Brain microvascular endothelial cell (primary cell): ENCODE measurements at places on chromosomes 13 and 19.

DNA sequence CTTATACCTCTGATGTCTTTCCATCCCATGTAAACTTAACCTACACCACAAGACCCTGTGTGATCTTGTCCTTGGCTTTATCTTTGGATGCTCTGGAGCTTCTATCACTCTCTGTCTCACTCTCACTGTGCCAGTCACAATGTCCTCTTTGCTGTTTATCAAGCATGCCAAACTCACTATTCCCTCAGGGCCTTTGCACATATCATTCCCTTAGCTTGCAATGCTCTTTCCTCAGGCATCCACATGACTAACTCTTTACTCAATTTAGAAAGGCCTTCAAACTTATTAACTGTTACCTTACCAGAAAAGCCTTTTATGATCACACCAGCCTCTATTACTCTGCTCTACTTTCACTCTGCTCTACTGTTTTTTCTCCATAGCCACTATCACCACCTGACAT, 354.1 kb downstream of the RFC3 start:
- DNase-seq, result no peak

DNA sequence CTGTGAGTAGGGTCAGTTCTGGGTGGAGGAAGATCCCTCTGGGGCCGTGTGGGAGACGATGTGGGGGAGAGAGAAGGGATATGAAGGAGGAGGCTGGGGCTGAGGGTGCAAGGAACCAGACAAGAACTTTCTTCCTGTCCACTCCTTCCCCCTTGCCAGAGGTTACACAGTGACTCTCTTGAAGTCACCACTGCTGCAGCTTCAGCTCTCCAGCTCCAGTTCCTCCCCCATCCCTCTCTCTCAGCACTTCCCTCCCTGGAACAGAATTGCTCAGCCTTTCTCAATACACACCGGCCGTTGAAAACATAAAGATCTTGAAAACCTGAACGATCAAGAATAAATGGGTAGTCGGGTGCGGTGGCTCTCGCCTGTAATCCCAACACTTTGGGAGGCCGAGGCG, 5.1 kb downstream of the ZSWIM9 start:
- DNase-seq, result no peak

GRCh38 chr19:18282021-18282787, 782 bp upstream of the JUND start:
- no peak for DNase-seq

DNA sequence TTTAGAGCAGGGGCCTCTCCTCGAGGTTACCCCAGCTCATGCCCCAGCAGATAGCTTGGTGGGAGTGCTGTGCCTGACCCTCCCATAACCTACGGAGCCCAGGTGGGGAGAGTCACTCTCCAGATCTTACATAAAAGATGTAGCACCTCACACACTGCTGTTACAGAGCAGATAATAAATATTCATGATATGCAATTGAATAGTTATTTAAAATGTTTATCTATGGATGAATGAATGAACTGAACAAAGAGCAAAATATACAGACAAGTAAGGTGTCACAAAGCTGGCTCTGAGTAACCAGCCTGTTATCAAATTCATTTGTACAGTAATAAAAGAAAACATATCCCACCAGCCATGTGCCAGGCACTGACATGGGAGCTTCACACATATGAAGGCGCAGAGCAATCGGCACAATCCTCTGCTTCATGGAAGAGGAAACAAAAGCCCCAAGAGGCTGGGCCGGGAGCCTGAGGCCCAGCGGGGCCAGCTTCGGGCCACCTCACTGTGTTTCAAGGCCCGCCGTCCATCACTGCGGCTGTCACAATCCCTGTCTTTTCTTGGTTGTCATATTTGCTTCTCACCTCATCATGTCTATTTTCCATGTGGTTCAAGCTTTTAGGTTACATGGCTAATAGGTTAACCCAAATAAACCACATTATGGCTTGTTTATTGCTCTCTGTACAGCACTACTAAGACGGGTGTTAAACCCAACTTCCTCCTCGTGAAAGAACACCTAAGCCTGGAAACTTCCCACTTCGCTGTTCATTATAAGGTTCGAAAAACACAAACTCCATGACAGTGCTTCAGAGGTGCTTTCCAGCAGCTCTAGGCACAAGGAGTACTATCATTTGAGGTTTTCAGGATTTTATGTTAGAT, 78.4 kb downstream of the IRS2 start:
- no peak for DNase-seq

DNA sequence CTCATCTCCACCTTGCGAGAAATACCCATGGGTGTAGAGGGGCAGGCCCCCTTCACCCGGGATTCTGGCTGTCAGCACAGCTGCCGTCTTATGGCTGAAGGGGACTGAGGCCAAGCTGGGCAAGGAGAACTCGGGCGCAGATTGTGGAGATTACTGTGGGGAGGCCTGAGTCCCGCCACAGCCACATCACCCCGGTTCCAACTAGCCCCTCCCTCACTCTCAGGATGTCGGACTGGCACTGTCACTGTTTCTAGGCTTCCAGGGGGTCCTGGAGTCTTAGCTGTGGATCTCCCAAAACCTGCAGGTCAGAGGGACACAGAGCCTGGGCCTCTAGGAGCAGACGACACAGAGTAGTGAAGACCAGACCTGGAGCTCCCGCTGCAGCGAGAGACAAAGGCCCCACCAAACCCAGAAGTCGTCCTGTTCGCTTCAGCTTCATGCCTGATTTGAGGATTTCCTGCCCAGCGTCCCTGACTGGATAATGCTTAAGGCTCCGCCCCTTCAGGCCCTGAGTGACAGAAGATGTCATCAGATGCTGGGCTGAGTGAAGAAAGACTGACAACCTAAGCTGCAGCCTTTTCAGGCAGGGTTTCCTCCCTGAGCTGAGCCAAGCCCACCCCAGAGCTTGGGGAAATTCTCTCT, 55.8 kb downstream of the ZNF93 start:
- DNase-seq, result no peak

- no peak for DNase-seq
These were observed 6.8 kb downstream of the LILRA1 start for GRCh38 chr19:54600212-54600611.

GRCh38 chr19:33225458-33225926, at the start of gene SLC7A10:
Gene SLC7A10, minus strand, starts transcription at chr19:33225850. Its CDS starts 147 bp downstream, at chr19:33225703.
- no peak for DNase-seq
